CD8-positive, alpha-beta memory T cell (primary cell): ENCODE measurements at places on chromosomes 11 and 22.

DNA sequence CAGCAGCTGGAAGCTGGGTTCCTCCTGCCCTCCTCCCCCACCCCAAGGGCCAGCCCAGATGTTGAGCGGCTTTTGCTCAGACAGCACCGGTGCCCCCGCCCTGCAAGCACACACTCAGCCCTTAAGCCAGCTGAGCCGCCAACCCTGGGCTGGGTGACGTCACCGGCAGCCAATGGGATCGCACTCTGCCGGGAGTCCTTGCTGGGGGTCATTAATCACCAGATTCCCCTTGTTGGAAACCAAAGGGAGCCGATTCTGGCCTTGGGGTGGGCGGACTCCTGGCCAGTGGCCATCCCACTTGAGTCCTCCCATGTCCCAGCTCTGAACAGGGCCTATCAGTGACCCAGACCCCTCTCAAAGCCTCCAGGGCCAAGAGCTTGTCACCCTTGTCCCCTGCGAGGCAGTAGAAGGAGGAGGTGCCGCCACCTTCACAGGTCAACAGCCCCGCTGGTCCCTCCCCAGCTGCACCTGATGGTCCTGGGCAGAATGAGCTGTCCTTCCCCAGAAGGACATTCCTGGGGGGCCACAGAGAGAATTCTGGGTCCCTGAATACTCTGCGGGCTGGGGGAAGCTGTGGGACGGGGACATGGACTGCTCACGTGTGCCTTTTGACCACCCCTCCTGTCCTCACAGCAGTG, 7.4 kb downstream of the DUSP8 start:
- DNase-seq = no peak

- DNase-seq = no peak
These were observed 110.0 kb downstream of the FBXO7 start for GRCh38 chr22:32584650-32585049.

DNA sequence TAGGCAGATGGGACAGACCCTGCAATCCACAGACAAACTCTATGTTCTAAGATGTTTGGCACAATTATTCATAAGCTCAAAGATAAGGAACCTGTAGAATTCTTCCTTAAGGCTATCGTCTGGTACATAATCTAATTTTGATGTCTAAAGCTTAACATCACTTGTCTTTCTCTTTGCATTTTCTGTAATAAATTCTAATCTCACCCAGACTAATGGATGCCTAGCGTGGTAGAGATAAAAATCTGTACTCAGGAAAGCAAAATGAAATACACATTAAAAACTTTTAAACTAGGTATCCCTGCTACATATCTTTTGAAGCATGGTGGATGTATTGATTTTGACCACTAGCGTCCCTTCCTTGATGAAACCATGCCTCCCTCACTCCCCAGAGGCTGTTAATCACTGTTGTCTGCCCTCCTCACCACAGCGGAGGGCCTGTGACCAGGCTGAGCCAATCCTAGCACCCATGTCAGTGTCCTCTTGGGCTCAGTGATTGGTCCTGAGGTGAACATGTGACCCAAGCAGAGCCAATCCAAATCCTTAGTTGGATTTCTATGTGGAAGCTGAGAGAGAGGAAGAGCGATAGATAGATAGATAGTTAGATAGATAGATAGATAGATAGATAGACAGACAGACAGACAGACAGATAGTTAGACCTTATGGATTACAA, 82.2 kb upstream of the GRK3 start:
- no peak for DNase-seq

DNA sequence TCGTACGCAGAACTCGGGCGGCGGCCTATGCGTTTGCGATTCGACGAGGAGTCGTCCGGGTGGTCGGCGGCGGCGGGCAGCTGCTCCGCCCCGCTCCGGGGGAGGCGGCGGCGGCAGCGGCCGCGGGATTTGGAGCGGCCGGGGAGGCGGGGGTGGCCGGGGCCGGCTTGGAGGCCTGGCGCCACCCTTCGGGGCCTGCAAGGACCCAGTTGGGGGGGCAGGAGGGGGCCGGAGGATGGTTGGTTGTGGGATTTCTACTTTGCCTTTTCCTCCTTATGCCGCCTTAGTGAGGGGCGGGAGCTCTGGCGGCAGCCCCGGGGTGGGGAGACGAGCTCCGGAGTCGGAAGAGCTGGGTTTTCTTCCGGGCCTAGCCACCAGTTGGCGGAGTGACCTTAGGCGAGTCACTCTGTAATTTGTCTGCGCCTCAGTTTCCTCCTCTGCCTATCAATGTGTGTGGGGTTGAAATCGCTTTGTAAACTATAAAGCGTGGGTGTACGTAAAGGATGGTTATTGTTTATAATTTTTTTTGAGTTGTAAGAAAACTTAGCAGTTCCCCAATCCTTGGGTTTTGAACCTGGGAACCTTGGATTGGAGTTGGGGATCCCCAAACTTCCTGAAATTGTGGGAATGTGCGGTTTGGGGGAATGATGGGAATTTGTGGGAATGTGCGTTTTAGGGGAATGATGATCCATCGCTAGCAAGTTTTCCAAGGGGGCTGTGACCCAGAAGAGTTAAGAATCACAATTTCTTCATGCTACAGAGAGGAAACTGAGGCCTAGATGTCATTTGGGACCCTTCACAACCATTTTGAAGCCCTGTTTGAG, 679 bp downstream of the TUG1 start:
- no peak for DNase-seq

- no peak for DNase-seq
These were observed 6.8 kb downstream of the TSGA10IP start for GRCh38 chr11:65952052-65952521.

DNA sequence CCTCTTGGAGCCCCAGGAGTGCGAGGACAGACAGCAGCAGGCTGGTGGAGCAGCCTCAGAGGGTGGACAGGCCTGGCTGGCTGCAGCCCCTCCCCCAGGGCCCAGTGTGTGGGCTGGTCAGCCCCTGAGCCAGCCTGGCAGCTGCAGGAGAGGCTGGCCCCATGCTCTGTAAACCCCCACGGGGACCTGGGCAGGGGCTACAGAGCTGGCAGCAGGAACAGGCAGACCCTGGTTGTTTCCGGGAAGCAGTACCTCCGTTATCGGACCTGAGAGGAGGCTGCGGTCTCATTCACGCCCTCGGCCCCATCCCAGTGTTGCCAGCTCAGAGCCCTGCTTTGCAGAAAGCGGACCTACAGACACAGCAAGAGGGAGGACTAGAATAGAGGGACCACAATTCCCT, 38.5 kb upstream of the COMT start:
- no peak for DNase-seq

GRCh38 chr11:131888230-131888855, 517.9 kb downstream of the NTM start:
- DNase-seq = no peak

- DNase-seq = no peak
These were observed 139.3 kb downstream of the FBXO7 start for GRCh38 chr22:32613773-32614392.

GRCh38 chr11:79189055-79189454, 251.8 kb downstream of the TENM4 start:
- DNase-seq = no peak

- DNase-seq = no peak
These were observed 426.8 kb upstream of the CADM1 start for GRCh38 chr11:115930886-115931547.

- DNase-seq = no peak
These were observed 51.0 kb downstream of the UBASH3B start for GRCh38 chr11:122706291-122707088.

DNA sequence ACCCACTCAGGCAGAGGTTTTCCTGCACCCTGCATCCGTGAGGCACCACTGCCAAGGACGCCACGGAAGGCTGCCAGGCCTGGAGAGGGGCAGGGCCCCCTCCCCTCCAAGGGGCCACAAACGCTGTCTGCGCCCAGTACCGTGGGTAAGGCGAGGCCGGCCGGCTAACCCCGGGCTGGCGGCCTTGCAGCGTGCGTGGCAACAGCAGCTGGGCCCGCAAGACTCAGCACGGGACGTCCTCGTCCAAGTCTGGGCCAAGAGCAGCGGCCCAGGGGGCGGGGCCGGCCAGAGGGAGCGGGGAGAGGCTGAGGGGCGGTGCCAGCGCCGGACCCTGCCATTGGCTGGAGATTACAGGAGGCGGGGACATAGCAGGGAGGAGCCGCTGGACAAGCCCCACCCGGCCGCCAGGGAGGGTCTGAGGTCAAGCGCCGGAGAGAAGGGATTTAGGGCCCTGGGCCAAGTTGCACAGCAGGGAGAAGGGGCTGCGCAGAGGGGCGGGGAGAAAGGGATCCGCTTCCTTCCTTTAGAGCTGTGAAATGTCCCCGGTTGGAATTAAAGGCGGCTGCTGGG, 16.0 kb downstream of the SLC43A1 start:
- DNase-seq = no peak

DNA sequence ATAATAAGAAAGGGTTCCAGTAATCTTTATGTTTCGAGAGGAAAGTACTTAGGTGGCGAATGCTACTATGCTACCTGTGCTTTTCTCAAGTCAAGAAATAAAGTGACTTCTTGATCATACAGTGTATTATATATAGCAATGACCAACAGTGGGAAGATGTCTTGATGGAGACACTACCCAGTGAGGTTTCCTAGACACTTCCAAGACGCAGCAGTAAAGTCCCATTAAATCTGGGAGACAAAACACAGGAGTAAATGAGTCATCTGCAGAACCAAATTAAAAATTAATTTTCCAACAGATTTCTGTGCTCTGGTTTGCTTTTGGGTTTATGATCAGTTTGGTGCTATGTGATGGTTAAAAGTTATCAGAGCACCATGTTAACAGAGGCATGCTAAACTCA, 29.1 kb upstream of the RAB38 start:
- DNase-seq = no peak

DNA sequence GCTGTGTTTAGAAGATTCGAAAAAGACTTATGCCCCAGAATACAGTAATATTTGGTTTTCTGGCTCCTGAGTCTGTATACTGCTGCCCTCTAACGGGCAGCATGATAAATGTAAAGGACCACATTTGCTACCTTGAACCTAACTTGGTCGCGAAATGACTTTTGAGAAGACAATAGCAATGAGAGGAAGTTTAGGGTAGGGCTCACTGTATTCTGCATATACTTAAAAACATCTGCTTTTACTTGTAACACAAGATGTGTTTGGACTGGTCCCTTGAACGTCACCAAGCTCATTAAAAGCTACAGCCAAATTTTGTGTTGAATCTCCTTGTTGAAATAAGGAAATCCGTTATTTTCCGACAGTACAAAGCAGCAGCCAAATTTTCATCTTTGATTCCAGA, 309.1 kb downstream of the SWAP70 start:
- no peak for DNase-seq

- DNase-seq = no peak
These were observed 968 bp downstream of the RHBDD3 start for GRCh38 chr22:29266564-29267461.

DNA sequence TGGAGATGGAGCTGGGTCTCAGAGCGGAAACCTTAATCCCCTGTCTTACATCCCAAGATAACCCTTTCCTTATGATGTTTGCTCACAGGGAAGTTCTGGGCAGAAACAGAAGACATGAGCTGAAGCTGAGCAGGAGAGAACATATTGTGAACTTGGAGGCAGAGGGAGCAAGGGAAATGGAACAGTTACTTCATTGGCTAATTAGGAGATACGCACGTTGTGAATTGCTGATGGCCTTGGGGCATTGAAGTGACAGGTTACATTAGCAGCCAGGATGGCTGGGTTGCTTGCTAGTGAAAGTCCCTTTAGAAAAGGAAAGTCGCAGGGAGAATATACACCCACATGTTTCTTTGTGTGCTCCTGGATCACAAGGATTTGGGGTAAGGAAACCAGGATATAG, 48.7 kb downstream of the TENM4 start:
- DNase-seq = no peak

DNA sequence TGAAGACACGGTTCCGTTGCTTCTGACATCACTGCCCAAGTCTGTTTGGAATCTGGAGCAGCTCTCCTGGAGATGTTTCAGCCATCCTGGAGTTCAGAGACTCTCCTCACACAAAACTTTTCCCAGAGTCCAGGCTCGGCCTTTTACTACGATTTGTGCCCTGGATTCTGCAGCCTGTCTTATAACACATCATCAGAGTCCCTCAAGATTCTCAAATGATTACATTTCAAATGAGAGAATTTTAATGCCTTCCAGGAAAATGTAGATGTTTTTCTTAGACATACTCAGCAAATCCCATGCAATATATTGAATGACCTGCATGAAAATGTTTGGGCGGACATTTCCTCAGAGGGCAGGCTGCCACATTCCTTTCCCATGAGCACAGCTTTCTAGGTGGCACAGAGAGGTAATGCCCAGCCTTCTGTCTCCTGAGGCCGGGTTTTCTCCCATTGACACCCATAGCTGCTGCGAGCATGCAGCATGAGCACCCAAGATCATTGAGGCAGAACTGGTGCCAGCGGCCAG, 129.1 kb downstream of the SNX19 start:
- DNase-seq = no peak

GRCh38 chr22:41742918-41743317, 43.6 kb downstream of the MEI1 start:
- DNase-seq = no peak

DNA sequence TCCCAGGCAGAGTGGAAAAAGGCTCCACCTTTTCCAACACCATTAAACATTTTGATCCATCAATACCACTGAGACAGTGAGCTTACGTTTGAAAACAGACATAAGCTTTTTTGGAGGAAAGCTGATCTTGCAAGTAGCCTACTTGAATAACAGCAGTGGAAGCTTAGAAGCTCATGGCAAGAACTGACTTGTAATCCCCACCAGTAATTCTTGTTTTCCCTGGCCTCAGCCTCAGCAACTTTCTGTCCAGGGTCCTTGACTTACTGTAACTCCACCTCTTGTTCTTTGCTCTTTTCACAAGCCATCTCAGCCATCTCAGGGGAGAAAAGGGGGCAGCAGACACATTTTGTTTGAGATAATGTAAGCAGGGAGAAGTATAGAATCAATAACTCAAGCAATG, 12.3 kb upstream of the MPZL2 start:
- DNase-seq = no peak

DNA sequence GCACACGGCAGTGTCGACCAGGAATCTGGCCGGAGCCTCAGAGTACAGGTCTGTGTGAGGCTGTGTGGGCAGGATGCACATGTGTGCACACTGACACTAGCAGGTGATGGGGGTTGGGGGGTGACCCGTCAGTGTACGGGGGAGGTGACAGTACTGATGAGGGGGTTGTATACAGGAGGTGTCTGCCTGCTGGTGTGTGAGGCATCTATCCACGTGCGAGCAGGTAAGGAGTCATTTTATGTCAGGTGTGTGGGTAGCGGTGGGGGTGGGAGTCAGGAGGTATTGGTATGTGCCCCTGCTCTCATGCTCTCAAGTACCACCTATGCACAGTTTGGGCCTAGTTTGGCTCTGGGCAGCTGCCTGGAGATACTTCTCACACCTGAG, 4.5 kb upstream of the PHRF1 start:
- DNase-seq = no peak

- DNase-seq = no peak
These were observed 4.9 kb upstream of the ATP6V1E1 start for GRCh38 chr22:17633217-17633997.

GRCh38 chr22:17359501-17359900, 9.8 kb upstream of the CECR2 start:
- DNase-seq = no peak

DNA sequence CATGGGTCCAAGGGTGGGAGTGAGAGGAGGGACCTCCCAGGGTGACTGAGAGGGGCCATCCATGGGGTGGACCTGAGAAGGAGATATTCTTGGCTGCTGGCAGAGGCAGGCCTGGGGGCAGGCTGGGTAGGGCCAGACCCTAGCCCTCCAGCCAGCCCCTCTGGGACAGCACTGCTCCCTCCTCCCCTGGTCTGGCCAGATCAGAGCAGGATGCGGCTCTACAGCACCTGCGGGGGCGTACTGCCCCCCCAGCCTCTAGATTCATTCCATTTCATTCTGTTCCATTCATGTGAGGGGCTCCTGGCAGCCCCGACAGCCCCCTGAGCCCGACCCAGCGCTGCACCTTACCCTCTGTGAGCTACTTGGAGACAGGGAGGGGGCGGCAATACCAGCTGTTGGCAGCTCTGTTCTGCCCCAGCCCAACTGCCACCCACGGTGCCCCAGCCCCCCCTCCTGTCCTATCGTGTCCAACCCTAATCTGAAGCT, 34.3 kb upstream of the MYRF start:
- no peak for DNase-seq
